Spleen (tissue), 13 donors: ENCODE measurements at places on chromosomes 12 and 14.

DNA sequence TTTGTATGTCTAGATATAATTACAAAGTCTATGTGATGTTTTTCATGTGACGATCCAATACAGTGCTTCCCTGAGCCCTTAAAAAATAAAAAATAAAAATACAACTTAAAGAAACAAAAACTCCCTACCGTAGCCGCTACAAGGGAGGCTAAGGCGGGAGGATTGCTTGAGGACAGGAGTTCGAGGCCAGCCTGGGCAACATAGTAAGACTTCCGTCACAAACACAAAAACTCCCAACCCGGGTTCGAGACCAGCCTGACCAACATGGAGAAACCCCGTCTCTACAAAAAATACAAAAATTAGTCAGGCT is 669 bp upstream of the CDKN3 start:
- no peak for DNase-seq

DNA sequence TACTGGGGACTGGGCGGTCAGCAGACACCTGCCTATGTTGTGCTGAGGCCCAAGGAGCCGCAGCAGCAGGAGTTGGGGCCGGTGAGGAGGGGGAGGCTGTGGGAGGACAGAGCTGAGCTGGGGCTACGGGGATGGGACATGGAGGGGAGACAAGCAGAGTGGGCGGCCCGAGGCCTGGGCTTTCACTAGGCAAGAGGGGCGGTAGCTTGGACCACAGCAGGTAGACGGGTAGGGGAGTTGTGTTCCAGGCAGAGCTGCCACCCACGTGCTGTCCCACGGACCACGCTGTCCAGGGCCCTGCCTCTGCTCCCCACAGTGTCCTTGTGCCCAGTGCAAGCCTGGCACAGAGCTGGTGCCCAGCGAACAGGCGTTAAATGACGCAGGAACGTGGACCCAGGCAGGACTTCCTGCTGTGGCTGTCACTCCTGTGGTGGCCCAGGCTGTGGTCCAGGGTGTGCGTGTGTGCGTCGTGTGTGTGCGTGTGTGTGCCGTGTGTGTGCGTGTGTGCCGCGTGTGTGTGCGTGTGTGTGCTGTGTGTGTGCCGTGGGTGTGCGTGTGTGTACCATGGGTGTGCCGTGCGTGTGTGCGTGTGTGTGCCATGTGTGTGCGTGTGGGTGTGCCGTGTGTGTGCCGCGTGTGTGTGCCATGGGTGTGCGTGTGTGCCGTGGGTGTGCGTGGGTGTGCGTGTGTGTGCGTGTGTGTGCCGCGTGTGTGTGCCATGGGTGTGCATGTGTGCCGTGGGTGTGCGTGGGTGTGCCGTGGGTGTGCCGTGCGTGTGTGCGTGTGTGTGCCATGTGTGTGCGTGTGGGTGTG is 6.8 kb downstream of the CEP170B start:
- DNase-seq = peak; percentile 67

- DNase-seq = no peak
Observed at GRCh38 chr12:101439236-101439635, 31.7 kb upstream of the ARL1 start.

GRCh38 chr14:20697273-20698017 is 8.9 kb downstream of the ANG start:
- peak; percentile 82 for DNase-seq

DNA sequence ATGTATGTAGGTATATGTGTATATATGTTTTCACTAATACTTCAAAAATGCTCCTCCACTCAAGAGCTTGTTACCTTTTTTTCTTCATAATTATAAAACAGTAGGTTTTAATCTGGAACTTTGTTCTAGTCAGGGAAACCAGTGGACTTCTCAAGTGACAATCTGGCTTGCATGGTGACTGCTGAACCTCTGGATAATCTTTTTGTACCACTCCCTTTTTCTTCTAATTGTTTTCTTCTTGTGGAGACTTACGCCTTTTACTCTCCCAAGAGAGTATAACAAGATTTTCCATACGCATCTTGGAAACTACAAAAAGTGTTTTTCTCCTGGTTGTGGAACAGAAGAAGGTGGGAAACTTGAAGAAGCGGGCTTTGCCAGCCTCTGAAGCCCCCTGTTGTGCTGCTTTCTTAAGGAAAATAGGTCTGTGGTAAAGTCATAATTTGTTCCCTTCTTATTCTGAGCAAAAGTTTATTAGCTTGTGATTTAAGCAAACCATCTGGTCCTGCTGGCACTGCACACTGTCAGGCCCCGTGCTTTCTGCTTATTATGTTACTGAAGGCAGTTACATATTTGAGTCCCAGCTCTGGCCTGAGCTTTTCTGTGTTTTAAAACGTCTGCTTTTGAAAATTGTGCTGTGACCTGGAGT is 291.8 kb downstream of the ERC1 start:
- DNase-seq = no peak

DNA sequence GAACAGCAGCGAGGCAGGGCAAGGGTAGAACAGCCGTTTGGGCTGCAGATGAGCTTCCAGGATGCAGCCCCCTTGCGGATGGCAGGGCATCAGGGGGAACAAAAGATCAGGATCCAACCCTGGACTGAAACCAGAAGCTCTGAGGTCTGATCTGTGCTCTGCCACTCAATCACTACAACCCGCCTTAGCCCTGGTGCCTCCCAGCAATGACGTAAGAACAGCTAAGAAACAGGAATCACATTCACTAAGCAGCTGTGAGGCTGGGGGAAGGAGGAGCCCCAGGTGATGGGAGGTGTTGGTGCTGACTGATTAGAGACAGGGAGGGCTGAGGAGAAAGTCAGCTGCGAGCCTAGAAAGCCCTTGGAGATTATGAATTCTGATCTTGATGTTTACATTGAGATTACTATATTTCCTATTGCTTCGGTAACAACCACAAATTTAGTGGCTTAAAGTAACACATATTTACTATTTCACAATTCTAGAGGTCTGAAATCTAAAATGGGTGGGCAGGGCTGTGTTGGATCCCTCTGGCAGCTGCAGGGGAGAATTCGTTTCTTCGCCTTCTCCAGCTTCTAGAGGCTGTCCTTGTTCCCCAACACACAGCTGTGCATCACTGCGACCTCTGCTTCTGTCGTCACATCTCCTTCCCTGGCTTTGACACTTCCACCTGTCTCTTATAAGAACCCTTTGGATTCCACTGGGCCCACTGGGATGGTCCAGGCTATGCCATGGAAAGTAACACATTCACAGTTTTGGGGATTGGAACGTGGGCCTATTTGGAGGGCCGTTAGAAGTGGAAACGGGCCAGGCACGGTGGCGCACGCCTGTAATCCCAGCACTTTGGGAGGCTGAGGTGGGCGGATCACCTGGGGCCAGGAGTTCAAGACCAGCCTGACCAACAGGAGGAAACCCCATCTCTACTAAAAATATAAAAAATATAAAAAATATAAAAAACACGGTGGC is 6.1 kb upstream of the CD9 start:
- DNase-seq = no peak
